ENCODE measurements at places on chromosomes 11 and 22. TPM values are rescaled to one million over a fixed set of nuclear protein-coding genes. Genes with fewer than 3 reads are reported as not detected.
A peak's percentile ranks its signal among the peaks of the same experiment; 100 is the strongest.

DNA sequence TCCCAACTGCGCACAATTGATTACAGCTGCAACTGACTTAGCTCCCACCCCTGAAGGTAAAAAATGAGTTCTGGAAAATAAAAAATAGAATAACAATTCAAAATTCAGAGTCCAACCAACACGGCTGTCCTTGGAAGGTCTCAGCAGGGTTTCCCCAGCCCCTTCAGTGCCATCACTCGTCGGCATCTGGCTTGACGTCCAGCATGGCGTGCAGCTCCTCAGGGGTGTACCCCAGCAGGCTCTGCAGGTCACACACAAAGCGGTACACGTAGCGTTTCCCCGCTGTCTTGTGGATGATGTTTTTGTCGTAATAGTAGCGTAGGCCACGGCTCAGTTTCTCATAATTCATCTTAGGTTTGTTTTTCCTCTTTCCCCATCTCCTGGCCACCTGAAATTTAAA, 125.2 kb downstream of the ETS1 start:
- DNase-seq: no peak

GRCh38 chr11:1029654-1030053, 6.9 kb downstream of the MUC6 start:
- DNase-seq: no peak

BIK gene
- 6.9 TPM for total RNA-seq

LMO1 gene
- total RNA-seq: not detected

GRCh38 chr22:31692186-31692886, 30.3 kb upstream of the PISD start:
- no peak for DNase-seq

DNA sequence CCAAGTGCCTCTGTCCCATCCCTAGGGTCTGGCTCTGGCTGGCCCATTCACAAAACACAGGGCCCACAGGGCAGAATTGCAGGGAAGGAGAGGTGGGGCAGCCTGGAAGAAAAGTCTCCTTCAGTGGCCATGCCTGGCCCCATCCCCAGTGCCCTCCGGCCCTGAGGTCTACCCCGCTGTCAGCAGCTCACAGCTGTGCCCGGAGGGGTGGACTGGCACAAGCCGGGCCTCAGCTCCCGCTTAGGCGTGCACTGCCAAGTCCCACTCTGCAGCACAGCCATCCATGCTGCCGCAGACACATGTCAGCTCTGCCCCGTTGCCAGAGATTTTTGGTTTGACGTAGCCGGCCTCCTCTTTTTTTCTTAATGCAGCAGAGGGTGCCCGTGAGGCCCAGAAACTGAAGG, 3.9 kb upstream of the SCN2B start:
- peak; percentile 98 for DNase-seq

CFAP300 gene
- not detected for total RNA-seq

- no peak for DNase-seq
Measured at GRCh38 chr22:44276041-44276440, 36.7 kb downstream of the SHISAL1 start.

GRCh38 chr11:15692739-15693138, 578.0 kb downstream of the INSC start:
- DNase-seq: no peak

- DNase-seq: no peak
Measured at GRCh38 chr22:32480238-32480637, 5.6 kb downstream of the FBXO7 start.

DNA sequence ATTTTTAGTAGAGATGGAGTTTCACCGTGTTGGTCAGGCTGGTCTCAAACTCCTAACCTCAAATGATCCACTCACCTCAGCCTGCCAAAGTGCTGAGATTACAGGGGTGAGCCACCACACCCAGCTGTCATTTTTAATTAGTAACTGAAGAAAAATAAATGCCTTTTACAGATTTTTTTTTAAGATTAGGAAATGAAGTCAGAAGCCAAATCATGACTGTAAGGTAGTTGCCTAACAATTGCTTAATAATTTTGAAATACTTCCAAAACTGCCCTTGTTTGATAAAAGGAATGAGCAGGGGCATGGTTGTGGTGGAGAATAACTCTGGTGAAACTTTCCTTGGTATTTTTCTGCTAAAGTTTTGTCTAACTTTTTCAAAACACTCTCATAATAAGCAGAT, 98.9 kb upstream of the SLC5A12 start:
- no peak for DNase-seq

DNA sequence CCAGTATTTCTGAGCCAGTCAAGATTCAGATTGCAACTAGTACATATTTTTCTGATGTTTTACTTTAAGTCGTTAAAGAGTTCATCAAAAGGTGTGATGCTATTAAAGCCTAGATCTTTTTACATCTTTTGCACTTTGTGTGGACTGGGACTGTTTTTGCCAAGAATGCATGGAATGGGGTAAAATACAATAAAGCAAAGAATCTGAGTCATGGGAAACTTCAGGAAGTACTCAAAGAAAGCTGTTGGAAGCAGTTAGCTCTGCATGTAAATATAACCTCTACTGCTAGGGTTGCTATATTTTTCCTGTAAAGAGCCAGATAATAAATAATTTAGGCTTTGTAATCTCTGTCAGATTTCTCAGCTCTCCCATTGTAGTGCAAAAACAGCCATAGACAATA, 20.9 kb downstream of the ATXN10 start:
- no peak for DNase-seq

TMEM191B gene
- total RNA-seq: 2.3 TPM

- DNase-seq: no peak
Measured at GRCh38 chr11:102234779-102235439, 82.4 kb upstream of the BIRC3 start.

RPL27A gene
- total RNA-seq: 2,040 TPM

GRCh38 chr11:6413791-6414201, 5.1 kb downstream of the APBB1 start:
- peak; percentile 65 for DNase-seq

GRCh38 chr11:72179049-72179803, 12.7 kb upstream of the FOLR1 start:
- no peak for DNase-seq

GRCh38 chr11:130144861-130145281, 14.7 kb upstream of the ST14 start:
- no peak for DNase-seq

DNA sequence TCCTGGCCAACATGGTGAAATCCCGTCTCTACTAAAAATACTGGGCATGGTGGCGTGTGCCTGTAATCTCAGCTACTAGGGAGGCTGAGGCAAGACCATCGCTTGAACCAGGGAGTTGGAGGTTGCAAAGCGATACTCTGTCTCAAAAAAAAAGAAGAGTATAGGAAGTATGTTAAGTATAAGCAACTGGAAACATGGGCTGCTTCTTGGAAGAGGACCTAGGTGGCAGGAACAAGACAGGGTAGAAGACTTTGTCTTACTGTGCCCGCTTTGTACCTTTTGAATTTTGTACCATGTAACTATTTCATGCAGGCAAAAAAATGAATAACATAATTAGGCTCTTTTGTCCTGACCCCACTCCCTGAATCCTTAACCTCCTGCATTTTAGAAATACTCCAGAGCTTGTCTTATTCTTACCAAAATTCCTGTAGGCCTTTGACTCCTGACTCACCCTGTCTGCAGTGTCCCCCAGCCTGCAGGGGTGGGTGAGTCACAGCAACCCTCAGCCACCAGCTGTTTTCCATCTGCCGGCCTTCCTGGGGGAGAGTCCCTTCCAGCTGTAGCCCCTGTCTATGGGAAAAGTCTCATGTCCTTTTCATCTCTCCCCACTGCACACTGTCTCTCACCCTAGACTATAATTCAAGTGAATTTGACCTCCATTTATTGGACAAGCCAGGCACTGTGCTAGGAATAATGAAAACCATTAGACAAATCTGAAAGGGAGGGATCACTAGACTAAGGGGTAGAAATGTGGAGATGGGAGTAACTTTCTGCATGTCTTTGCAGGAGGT, 41.8 kb downstream of the TXN2 start:
- no peak for DNase-seq

TNKS1BP1 gene
- 36.0 TPM for total RNA-seq

UBQLNL gene
- total RNA-seq: not detected

GRCh38 chr11:47388697-47389576, 10.6 kb upstream of the SPI1 start:
- no peak for DNase-seq

GLYAT gene
- total RNA-seq: not detected

CLCF1 gene
- total RNA-seq: 1.9 TPM

DCHS1 gene
- 0.25 TPM for total RNA-seq

DNA sequence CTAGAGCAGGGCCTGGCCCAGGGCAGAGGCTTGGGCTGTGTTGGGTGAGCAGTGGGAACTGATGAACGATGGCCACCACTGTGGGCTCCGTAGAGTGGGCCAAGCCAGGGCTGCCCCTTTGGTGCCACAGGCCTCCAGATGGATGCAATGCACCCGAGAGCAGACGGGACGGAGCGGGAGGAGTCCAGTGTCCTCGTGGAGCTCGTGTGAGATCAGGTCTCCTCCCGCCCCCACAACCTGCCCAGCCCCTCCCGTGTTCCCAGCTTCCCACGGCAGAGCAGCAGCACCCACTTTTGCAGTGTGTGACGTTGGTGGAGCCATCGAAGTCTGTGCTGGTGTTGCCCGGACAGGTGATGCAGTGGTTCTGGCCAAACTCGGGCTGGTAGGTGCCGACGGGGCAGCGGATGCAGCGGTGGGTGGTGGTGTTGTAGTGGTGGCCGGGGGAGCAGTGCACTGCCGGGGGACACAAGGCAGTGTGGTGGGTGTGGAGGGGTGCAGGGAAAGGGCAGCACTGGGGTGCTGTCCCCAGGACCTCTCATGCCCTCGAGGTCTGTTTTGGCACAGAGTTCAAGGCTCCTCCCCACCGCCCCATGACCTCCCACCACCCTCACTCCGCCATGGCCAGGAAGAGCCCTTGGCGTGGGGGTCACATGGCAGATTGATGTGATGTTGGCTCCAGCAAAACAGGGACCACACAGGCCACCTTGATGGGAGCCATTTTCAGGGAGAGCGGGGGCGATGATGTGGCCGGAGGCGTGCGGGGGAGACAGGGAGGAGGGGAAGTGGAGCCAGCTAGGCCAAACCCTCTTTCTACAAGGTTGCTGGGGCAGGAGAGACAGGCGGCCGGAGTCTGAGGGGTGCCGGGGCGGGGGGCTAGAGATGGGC, 23.9 kb upstream of the TTLL12 start:
- DNase-seq: no peak

DNA sequence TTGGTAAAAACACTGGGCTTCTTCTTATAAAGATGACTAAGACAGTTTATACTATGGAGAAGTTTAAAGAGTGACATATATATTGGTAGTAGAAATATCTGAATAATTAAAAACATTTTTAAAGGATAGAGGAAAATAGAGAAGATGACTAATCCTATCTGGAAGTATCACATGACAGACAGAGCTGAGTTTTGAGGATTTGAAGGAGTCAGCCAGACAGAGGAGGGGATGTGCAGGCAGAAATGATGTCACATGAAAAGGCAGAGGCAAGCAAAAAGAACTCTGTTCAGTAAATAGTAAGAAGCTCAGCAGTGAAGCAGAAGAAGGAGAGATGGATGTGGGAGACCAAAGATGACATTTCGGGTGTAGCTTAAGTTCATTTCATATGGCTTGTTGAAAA, 1.6 kb downstream of the OR10A2 start:
- DNase-seq: no peak

DNA sequence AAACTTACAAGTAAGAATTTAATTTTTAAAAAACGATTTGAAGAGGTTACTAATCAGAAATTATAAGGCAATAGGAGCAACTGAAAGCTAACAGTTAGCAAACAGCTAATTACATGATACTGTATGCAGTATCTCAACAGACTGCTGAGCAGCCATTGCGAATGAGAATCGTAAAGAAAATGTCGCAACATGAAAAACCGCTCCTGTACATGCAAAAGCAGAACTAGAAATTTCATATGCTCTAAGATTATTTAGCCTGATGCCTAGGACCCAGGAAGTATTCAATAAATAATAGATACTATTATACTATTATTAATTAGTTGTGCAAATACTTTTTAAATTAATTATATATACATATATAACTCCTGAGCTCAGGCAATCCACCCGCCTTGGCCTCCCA, 48.7 kb upstream of the EP300 start:
- DNase-seq: no peak

DNA sequence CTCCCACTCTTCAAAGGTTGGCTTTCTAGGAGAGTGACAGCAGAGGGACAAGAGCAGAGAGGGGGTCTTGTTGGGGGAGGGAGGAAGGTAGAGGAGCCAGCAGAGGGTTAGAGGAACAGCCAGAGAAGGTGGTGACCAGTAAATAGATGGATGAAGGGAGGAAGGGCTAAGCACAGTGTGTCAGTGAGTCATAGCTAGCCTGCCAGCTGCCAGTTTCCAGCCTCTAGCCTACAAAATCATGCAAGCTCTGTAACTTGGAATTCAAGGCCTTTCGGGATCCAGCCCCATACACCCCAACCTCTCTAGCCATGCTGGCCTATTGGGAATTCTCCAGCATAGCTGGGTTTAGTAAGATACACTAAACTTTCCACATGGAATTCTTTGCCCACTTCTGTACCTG, 147.4 kb upstream of the TEAD1 start:
- no peak for DNase-seq

DNA sequence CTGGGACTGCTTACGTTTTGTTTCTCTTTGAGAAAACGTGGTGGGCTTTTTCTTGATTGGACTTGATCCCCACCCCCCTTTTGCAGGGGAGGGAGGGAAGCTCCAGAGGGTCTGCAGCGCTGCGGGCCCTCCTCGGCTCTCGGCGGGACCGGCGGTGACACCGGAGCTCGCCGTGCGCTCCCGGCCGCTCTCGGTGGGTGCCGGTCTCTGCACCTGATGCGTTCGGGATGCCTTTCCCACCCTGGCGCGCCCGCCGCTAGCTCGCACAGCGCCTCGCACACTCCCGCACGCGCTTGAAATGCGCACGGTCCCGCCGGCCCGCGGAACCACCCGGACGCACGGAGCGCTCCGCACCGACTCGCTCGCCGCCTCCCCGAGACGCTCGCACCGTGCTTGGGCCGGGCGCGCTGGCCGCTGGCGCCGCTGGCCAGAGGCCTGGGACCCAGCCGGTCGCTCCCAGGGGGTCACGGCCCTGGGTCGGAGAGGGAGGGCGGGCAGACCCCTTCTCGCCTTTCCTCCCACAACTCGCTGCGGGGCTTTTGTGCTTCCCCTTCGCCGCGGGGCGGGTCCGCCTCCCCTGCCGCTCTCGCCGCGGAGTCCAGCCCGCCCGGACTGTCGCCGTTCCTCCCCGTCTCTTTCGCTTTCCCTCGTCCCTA, 1.0 kb downstream of the ZBTB16 start:
- peak; percentile 39 for DNase-seq

GRCh38 chr11:5600374-5600851, 4.0 kb downstream of the TRIM6 start:
- peak; percentile 19 for DNase-seq

GRCh38 chr22:35134637-35135036, 68.7 kb downstream of the ISX start:
- DNase-seq: peak; percentile 64

DNA sequence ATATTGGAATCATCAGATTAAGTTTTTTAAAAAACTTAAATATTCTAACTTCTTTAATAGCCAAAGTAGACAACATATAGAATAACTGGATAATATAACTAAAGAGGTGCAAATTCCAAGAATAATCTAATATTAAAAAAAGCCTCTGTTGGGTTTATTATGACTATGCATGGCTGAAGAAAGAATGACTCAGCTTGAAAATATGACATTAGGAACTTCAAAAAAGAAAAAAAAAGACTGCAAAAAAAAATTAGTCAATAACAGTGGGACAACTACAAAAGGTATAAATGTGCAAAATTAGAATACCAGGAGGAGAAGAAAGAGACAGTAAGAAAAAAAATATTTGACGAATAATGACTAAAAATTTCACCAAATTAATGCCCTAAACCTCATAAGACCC, 1178.0 kb downstream of the JRKL start:
- DNase-seq: no peak

PHF21B gene
- 1.3 TPM for total RNA-seq

Data from G401 (cell line).